HFF-Myc (cell line): ENCODE measurements at places on chromosomes 4 and X.
A peak's percentile ranks its signal among the peaks of the same experiment; 100 is the strongest.

DNA sequence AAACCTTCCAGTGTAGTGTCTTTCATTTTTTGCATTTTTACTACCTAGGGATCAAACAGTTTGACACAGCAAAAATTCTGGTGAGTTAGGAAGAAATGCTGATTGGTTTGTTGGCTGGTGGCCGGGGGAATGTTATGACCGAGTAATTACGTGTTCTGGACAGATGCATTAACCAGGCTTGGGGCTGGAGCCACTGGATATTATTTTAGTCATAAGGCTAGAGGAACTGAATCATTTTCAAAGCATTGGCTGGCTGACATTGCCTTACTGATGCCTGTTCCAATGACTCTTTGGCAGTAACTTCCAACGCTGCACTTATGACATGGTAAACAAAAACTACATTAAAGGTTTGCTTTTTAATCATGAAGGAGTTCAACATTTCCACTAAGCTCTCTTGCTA is 84.6 kb downstream of the FBXO8 start:
- DNase-seq, result peak; percentile 27

DNA sequence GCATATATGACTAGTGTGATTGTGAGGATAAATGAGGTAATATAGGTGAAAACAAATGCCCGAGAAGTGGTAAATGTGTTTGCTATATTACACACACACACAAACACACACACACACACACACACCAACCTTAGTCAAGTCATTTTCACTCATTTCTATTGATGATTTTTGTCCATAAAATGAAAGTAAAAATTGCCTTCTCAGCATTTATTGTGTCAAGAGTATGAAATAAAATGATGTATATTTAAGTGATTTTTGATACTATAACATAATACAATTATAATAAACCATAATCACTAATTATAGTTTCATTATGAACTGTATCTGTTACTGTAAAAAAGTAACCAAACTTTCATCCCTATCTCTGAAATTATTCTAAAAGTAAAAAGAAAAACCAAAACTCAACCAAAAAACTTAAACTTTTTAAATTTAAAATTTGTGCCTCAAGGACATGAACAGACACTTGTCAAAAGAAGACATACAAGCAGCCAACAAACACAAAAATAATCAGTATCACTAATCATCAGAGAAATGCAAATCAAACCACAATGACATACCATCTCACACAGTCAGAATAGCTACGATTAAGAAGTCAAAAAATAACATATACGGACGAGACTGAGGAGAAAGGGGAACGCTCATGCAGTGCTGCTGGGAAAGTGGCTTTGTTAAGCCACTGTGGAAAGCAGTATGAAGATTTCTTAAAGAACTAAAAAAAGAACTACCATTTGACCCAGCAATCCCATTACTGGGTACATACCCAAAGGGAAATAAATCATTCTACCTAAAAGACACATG is 601.0 kb downstream of the TMA16 start:
- no peak for DNase-seq

GRCh38 chrX:2135421-2135820 is 365.4 kb downstream of the DHRSX start:
- no peak for DNase-seq

- DNase-seq, result no peak
These were observed 23.1 kb downstream of the SETD7 start for GRCh38 chr4:139532947-139533346.

GRCh38 chrX:9682861-9683260 is 82.8 kb downstream of the GPR143 start:
- no peak for DNase-seq

DNA sequence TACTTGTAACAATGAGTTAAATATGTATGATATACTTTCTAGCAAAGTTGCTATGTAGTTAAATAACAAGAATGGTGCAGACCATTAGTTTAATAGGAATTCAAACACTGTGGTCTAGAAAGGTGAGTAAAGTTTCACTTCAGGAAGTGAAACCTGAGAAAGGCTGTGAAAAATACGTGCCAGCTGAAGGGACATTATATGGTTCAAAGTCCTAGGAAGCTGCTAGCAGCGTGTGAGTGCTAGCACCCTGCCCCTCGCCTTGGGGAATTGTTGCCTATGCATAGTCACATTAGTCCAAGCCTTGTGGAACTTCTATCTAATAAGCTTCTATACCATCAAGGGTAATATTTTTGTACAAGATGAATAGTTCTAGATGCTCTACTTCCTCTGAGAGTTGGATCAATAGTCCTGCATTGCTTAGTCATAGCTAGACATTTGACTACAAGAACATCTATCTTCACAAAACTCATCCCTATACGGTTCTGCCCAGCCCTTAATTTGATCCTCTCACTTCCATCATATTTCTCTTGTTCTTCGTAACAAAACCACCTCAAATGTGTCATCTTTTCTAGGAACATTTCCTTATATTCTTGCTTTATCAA is 45.8 kb upstream of the ARSJ start:
- DNase-seq, result no peak

DNA sequence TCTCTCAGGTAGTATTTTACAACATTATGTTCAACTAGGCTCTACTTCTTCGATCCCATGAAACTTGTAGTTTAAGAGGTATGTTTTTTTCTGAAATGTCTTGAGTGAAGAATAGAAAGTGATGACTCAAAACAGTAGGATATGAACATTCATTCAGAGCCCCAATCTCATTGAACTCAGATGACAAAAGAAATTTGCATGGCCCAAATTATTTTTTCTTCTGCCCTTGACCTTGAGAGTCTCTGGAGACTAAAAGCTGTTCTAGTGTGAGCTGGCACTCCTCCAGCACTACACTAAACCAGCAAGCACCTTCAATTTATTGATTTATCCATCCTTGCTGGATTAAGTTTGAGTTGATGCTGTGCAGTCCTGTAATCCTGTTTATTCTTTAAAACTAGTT is 4.0 kb downstream of the DCLK2 start:
- no peak for DNase-seq

- no peak for DNase-seq
These were observed 941.8 kb downstream of the RAPGEF2 start for GRCh38 chr4:160044693-160045092.

DNA sequence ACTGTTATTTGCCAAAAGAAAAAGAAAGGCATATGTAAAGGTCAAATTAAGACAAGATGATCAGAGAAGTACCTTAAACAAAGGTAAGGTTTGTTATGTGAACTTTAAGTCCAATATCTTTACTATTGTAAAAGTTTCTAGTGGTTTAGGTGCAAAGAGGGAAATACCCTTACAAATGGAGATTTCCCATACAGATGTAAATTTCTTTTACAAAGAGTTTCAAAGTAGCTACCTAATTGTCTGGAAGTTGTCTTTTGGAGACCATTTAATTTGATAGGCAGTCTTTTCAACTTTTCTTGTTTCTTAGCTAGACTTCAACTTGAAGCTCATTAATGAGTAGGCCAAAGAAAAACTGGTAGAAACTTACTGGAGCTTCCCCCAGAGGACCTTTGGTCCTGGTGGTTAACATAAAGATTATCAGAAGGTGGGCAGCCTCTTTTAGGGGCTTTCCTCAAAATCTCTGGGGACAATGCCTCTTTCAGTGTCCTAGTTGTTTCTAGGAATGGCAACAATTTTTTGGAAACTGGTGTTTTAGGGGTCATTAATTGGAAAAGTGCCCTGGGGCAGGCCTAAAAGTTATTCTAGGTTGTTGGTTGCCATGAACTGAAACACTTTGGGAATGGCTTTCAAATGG is 297.3 kb downstream of the GUCY2F start:
- no peak for DNase-seq

DNA sequence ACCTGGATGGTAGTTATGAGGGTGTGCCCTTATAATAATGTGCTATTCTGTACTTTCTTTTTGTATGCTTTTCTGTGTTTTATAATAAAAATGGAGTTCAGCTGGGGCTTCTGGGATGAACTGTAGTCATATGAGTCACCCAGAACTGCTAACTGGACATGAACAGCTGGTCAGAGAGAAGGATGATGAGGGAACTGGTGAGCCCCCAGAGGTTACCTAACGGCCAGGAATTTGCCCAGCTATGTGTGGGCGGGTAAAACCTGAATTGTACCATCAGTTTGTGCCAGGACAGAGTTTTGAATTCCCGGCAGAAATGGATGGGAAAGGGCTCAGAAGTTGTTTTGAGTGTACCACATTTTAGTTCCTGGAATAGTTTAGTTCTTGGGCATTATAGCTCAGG is 138.0 kb upstream of the USP9X start:
- no peak for DNase-seq

DNA sequence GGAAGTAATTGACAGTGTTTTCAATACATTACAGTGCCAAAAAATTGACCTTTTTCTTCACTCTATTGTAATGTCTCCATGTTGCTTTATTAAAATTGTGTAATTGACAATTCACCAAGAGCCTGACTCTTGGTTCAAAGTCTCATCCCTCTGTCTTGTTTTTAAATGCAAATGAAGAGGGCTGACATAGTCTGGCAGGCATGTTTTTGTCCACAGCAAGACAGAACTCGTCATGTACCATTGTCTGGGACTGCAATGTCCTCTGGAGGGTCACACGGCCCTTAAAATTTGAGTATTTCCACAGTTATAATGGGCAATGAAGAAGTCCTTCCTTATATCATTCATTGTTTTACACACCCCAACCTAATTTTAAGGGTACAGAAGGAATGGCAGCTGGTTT is 38.0 kb upstream of the FBXW7 start:
- DNase-seq, result no peak

DNA sequence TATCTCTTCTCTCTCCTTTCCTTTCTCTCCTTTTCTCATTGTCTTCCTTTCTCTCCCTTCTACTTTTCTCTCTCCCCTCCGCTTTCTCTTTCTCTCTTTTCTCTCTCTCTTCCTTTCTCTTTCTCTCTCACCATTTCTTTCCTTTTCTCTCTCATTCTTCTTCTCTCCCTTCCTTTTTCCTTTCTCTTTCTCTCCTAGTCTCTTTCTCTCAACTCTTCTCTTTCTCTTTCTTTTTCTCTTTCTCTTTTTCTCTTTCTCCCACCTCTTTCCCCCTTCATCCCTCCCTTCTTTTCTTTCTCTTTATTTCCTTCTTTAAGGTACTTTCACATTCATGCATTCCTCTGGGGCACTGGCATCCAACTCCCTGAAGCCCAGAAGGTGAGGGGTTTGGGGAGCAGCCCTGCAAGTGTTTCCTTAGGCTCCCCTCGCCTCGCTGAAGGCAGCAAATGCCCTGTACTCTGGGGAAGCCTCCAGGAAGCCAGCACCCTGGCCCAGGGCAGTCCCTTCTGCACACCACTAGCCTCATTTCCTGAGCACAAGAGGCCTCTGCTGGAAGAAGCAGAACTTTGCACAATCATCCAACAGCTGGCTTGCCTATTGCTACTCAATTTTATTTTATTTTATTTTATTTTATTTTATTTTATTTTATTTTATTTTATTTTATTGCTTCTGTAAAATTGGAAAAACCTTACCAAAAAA is 124.2 kb downstream of the NFKB1 start:
- no peak for DNase-seq

GRCh38 chr4:3416270-3416669 is 25.5 kb upstream of the HGFAC start:
- DNase-seq, result no peak

GRCh38 chr4:153087671-153088194 is 116.5 kb upstream of the TRIM2 start:
- no peak for DNase-seq

DNA sequence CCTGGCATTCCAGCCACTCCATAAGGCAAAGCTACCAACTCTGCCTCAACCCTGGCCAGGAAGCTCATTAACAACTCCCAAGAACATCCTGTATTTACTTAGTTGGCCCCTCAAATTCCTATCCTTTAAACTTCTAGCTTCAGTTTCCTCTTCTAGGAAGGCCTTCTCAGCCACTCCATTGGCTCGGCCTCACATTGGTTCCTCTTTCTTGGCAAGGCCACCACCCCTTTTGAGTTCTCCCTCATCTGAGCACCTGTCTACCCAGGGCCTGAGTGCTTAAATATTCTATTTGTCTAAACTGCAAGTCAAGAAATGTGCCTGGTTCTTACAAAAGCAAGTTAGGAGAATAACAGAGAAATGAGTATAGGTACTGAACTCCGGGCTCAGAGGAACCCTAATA is 10.0 kb downstream of the SMC1A start:
- DNase-seq, result no peak

DNA sequence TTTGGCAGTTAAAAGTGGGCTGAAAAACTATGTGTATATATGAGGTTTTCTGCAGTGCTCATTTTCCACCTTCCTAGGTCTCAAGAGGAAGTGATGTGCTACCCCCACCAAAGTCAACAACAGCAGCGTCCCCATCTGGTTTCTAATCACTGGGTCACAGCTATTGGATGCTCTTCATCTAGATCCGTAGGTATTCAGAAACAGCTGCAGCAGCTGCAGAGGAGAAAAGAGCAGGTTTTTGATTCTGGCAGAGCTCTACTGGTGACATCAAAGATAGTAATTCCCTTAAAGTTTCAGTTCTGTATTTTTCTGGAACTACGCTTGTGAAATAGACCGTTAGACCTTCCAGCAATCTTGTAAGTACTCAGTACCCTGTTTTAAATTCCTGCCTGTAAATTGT is 5.8 kb upstream of the GUCY2F start:
- no peak for DNase-seq

GRCh38 chrX:111354496-111354895 is 57.5 kb downstream of the DCX start:
- DNase-seq, result no peak

GRCh38 chrX:134623293-134624045 is 34.8 kb downstream of the PLAC1 start:
- no peak for DNase-seq

- DNase-seq, result no peak
These were observed 1.8 kb downstream of the USP46 start for GRCh38 chr4:52657292-52657617.

- no peak for DNase-seq
These were observed 137.3 kb upstream of the RXFP1 start for GRCh38 chr4:158384414-158384813.

- DNase-seq, result no peak
These were observed 60.2 kb upstream of the HUWE1 start for GRCh38 chrX:53746718-53747117.

DNA sequence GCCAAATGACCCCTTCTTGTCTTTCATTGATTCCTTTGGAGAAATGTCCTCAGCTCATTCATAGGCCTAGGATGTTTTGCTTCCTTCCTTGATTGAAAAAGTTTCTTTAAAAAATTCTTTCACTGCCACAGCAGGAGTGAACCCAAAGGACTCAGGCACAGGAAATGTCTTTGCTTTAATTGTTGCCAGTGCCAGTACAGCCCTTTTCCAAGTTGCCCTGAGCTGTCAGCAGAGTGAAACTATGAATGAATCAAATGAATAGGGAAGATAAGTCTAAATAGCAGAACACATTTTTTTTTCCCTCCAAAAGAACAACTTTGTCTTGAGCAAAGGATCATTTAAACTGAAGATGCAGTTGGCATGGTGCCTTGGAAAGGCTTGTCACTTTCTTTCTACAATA is 63.8 kb upstream of the SLC4A4 start:
- DNase-seq, result no peak

GRCh38 chrX:54540289-54540688 is 10.3 kb downstream of the GNL3L start:
- no peak for DNase-seq

GRCh38 chr4:147786031-147786430 is 54.1 kb downstream of the ARHGAP10 start:
- DNase-seq, result no peak

DNA sequence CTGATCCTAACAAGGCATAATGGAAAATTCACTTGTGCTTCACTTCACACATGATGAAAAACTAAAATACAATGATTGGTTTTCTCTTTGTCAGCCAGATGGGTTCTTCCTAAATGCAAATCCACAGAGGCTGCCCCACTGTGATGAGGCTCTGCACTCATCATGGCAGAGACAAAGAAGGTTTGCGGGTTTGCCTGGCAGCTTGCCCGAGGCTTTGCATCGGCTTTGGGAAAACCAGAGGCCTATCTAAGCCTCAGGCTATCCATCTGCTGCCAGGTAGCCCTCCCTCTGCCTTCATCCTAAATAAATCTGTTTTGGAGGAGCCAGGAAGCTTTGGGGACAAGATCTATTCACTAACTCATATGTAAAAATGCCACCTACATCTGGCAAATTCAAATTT is 244.2 kb downstream of the PACRGL start:
- no peak for DNase-seq
